ENCODE measurements at places on chromosomes 5 and 9.
A peak's percentile ranks its signal among the peaks of the same experiment; 100 is the strongest.

DNA sequence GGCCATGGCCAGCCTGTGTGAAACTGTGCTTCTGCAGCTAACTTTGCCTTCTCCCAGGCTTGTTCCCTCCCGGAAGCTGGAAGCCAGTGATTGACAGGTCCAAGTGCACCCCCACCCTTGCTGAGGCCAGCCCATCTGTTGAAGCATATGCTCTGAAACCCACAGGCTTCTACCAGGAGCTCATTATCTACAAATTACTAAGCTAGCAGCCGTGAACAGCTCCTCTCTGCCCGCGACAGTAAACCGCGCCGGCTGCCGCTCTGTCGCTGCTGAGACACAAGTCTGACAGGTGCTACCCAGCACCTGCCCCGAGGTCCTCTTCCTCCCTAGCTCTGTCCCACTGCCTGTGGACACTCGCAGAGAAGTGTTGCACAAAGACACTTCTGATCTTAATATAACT, 490.9 kb downstream of the GADD45G start:
- DNase-seq: peak; percentile 80

DNA sequence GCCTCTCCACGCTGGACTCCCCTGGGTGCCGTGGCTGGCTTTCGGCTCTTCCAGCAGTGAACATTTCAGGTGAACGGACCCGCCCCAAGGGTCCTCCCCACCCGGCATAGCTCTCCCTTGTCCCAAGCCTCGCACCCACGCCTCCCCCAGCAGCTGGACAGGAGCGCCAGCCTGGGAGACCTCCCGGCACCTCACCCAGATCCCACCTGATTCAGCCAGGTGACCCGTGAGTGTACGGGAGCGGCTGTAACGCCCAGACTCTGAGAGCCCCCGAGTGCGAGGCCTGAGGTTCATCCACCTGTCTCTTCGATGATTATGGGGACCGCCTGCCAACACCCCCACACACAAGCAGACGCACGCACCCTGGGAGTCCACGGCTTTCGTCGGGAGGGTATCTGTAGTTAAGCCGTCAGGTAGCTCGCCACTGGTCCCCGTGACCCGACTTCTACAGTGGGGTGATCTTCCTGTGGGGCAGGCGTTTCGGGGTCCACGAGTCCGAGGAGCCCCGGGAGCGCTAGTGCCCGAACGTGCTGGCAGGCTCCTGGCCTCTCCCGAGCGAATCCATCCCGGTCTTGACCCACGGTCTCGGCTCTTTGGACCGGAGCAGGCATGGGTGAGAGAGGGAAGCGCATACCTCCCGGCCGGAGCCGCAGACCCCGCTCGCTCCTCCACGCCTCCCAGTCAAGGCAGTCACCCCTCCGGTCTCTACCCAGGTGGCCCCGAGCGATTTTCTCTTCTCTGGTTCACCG, 14.9 kb downstream of the TRIM7 start:
- DNase-seq: no peak

DNA sequence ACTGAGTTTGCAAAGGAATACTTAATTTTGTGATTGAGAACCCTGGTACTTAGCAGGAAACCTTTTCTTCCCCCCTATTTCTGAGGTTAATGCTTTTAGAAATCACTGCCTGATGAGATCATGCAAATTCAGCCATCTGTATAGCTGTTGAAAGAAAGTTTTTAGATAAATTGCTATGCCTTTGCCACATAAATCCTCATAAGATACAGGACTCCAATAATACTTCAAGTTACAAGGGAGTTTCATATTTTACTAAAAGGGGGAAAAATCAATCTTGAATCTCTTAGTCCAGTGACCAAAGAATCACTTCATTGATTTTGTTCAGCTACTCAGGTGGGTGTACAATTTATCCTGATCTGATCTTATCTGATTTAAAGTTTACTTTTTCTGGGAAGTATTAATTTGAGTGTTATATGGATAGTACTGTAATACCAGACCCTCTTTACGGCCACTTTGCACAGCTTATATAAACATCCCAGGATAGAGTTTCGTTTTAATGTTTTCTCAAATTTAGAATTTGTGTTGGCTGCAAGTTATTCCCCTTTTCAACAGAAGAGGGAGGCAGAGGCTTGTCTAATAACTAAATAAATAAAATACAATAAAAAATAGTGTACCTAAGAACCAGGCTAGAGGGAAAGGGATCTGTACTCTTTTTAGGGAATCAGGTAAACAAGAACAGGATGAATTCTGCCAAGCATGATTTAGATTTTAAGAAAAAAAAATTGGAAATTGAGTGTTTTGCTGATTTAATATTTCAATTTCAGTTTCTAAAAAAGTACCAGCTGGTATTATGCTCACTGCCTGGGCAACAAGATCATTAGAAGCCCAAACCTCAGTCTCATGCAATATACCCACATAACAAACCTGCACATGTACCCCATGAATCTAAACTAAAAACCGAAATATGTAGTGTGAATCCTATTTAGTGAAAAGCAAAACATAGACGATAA, 69.1 kb downstream of the PSAT1 start:
- DNase-seq: no peak

DNA sequence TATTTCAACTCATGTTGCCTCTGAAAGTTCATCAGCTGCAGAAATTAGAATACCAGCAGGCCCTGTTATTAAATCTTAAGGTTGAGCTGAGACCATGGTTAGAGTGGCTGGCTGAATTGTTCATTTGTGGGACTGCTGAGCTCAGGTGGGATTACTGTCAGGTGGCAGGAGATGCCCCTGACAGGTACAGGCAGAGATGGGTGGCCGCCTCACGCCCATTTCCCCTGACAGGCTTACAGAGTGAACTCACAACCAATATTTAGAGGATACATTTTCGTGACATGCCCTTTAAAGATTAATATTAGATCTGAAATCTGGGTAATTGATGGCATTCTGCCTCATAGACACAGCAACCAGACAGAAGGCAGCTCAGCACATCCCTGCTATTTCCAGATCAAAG, 136.0 kb downstream of the MVB12B start:
- DNase-seq: no peak

GRCh38 chr9:16708656-16709435, 161.6 kb downstream of the BNC2 start:
- no peak for DNase-seq

Data from NCI-H524 treated with DMSO at 0.1 percent for 48 hours (cell line).